ENCODE measurements at places on chromosomes 4 and X. TPM values are rescaled to one million over a fixed set of nuclear protein-coding genes. Genes with fewer than 3 reads are reported as not detected.

The TRAPPC11 gene
- 46.6 TPM for total RNA-seq

DNA sequence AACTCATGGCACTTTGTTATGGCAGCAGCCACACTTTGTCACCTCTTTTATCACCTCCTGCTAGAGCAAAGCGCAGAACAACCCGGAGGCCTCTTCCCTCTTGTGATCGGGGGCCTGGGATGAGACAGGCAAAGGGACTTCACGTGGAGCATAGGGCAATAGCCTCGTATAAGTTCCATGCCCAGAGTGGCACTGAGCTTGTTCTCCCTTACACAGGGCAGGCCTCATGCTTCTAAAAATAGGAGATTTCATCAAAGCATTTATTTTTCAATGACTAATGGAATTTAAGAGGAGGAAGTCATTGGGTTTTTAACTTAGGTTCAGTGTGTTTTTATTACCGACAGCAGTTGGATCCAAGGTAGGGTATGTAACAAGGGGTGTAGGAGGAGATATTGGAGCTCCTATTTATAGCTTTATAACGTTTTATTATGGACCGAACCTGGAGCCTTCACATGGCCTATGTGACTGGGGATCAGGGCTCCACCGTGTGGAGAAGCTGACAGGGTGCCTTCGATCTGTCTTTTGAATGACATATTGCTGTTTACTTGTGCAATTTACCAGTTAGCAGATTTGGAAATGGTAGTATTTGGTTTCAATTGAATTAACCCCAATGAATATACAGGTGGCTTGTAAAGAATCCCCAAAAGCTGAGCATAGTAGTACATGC is 93.8 kb downstream of the SLC2A9 start:
- DNase-seq: no peak

The GABRG1 gene
- total RNA-seq: not detected

GRCh38 chrX:101081231-101081630 is 2.6 kb downstream of the TMEM35A start:
- peak; percentile 16 for DNase-seq

DNA sequence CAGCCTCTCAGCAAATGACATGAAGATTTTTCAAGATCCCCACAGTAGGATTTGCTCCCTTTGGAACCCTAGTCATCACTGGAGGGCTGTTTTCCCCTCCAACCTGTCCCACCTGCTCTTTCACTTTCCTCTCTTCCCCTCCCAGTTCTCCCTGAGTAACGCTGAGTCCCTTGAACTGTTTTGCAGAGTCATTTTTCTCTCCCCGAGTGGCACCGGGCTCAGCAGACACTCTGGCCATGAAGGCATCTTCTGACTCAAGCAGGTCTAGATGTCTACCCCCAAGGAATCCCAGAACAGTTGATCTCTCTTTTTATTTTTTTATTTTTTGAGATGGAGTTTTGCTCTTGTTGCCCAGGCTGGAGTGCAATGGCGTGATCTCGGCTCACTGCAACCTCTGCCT is 52.2 kb downstream of the HTRA3 start:
- DNase-seq: no peak

- peak; percentile 52 for DNase-seq
These were observed 157.4 kb upstream of the PDE5A start for GRCh38 chr4:119785963-119786362.
